ENCODE measurements at places on chromosomes 4 and X.

DNA sequence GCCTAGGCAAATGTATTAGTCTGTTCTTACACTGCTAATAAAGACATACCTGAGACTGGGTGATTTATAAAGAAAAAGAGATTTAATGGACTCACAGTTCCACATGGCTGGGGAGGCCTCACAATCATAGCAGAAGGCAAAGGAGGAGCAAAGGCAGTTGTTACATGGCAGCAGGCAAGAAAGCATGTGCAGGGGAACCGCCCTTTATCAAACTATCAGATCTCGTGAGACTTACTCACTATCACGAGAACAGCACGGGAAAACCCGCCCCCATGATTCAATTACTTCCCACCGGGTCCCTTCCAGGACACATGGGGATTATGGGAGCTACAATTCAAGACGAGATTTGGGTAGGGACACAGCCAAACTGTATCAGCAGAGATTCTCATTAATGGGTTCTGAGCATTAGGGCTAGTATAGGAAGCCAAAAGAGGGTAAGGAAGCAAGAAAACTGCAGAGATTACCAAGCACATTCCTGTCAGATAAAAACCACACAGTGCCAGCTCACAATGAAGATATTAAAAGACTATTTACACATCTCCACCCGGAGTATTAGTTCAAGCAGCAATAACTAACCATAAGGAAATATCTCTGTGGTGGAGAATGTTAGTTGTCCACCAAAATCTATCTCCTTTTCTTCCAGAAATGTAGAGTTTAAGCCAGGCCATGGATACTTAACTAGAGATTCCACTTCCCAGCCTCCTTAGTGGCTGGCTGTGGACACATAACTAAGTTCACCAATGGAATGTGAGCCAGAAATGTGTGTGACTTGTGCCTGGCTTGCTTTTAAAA, 61.2 kb upstream of the HOPX start:
- no peak for DNase-seq

DNA sequence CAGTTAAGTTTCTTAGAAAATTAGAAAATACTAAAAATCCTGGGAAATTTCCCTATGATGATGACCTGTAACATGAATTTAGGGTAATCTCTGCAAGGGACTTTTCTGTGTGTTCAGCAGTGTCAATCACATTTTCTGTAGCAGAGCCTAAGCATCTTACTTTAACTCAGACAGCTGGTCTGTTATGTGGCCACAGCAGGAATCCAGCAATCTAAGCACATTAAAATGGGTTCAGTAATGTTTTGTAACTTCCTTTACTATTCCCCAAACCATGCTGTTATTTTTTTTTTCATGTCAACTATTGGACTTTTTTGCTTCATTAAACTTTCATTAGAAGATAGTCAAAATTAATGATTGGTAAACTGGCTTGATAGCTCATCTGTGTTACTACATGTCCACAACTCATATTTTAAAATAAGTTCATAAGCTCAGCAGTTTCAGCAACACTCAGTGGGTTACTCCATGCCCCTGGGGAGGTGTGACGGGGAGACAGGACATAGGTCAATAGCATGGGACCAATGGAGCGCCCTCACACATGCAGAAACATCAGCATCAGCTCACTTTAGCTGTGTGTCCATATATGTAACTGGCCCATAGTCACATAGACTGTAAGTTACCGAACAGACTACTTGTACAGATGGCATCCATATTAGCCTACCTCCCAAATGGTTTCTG, 168.0 kb upstream of the PACRGL start:
- no peak for DNase-seq

GRCh38 chrX:71366674-71367256, 608 bp downstream of the TAF1 start:
- peak; percentile 5 for DNase-seq

DNA sequence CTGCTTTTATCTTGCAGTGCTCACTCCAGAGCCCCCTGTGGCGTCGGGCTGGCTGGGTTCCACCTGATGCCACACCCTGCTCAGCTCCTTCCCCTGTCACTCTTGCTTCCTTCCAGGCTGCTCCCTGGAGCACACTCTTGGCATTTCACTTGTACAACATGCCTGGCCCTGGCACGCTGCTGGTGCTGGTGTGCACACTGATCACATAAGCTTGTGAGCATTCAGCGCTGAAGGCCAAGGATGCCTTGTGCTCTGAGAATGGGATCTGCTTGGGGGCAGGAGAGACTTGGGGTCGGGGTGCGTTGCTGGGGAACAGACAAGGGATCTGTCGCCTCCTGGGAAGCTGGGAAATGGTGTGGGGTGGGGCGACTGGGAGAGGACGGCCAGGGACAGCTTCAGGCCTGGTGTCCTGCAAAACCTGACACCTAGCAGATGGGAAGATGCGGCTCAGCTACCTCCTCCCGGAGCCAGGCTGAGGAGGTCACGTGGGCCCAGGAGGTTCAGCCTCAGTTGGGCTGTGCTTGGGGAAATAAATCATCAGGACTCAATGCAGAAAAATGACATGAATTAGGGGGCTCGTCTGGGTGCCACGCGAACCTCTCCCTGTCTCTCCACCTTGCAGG, 108.5 kb downstream of the PHKA2 start:
- DNase-seq = no peak

GRCh38 chr4:40247350-40247749, 50.5 kb downstream of the RHOH start:
- DNase-seq = peak; percentile 44

GRCh38 chrX:133994576-133994975, 9.2 kb upstream of the GPC3 start:
- no peak for DNase-seq

DNA sequence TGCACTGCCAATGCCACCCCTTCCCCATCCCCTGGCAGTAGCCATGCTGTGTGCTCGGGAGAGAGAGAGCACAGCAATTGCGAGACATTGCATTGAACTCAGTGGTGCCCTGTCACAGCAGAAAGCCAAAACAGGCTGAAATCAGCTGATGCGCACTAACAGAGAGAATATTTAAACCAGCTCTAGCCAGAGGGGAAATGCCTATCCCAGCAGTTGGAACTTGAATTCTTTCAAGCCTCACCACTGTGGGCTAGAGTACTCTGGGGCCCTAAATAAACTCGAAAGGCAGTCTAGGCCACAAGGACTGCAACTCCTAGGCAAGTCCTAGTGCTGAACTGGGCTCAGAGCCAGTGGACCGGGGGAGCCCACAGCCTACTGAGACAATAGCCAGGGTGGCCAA, 17.7 kb upstream of the RP2 start:
- no peak for DNase-seq

- no peak for DNase-seq
Measured at GRCh38 chr4:104494822-104495559, at the start of gene CXXC4. Gene CXXC4 (minus strand): TSS chr4:104494894. CDS start chr4:104491802, 3,092 bp downstream.

- no peak for DNase-seq
Measured at GRCh38 chr4:7807351-7807921, 132.2 kb downstream of the AFAP1 start.

DNA sequence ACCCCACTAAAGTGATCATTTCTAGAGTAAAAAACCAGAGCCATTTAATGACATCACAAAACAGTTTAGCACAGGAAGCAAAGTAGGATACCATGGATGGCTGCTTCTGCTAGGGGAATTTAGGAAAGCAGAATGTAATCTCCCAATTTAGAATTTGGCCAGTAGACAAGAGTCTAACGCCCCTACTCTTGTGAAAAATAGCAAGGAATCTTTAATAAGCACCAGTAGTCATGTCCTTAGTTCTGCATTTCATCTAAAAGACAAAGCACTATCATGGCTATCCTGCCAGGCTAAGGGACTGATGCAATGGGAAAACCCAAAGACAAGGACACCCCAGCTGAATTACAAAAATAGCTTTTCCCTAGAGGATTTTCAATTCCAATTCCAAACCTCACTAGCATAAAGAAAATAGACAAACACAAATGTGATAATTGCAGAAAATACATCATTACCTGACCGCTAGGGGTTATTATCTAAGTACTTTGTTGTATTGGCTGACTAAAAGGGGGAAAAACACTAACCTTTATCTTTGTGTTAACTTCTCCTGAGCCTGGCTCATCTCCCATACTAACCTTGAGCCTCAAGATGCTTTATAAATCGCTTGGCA, 2.6 kb upstream of the AMMECR1 start:
- no peak for DNase-seq

GRCh38 chr4:142845293-142846107, 601 bp downstream of the INPP4B start:
- DNase-seq = no peak

- DNase-seq = no peak
Measured at GRCh38 chr4:155609455-155610059, 57.1 kb upstream of the GUCY1A1 start.

GRCh38 chr4:87651941-87652340, 1.9 kb downstream of the DMP1 start:
- no peak for DNase-seq

GRCh38 chr4:175998782-175999181, 66.9 kb upstream of the WDR17 start:
- DNase-seq = no peak

DNA sequence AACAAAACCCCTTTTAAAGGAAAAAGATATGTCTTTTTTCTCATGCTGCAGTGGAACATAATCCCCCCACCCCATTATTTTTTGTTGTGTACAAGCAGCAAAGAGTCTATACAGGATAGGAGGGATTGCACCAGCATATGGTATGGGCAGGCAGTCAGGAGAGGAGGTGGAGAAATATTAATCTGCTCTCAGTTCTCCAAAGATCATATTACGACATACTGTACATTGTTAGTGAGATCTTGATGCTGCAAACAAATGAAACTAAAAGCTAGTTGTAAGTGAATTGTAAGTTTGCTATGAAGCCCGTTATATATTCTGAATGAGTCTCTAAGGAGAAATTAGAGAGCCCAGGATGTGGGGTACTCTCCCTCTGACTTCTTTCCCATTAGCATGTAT, 75.3 kb downstream of the RAPGEF2 start:
- no peak for DNase-seq

- DNase-seq = no peak
Measured at GRCh38 chr4:67869580-67870190, 14.1 kb downstream of the TMPRSS11D start.

DNA sequence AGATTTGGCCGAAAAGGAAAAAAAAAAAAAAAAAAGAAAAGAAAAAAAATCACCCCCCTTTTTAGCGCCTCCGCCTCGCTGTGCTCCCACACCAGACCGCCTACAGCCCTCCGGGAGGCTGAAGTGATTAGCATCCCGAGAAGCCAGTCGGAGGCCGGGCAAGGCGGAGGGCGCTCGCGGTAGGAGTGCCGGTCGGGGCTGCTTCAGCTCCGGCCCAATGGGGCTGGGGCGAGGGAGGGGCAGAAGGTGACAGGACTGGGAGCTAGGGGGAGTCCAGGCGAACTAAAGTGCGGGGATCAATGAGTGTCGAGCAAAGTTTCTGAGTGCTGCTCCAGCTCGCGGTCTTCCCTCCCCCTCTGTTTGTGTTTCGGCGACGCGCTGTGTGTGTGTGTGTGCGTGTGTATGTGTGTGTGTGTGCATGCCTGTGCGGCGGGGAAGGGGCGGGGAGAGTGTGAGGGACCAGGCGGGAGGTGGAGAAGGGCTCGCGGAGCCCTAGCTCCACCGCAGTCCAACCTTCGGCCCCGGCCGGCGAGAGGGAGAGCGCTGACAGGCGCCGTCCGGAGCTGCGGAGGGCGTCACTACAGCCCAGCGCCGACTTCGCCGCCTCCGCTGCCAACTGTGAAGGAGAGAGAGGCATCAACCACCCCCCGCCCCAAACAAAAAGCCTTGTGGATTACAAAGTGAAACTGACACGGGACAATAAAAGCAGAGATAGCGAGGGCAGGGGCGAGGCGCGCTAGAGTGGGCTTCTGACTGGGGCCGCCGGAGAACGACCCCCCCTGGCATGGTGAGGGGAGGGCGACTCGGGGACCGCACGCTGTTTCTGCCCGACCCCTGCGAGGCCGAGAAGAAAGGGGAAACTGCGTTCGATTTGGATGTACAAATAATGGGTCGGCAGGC, at the start of gene FAT4:
Gene FAT4 (plus strand): TSS at position 280 of the 900 bp plus-strand sequence. CDS start 1,457 bp downstream, outside the sequence.
- no peak for DNase-seq

GRCh38 chr4:65344278-65344825, 325.9 kb downstream of the EPHA5 start:
- no peak for DNase-seq

DNA sequence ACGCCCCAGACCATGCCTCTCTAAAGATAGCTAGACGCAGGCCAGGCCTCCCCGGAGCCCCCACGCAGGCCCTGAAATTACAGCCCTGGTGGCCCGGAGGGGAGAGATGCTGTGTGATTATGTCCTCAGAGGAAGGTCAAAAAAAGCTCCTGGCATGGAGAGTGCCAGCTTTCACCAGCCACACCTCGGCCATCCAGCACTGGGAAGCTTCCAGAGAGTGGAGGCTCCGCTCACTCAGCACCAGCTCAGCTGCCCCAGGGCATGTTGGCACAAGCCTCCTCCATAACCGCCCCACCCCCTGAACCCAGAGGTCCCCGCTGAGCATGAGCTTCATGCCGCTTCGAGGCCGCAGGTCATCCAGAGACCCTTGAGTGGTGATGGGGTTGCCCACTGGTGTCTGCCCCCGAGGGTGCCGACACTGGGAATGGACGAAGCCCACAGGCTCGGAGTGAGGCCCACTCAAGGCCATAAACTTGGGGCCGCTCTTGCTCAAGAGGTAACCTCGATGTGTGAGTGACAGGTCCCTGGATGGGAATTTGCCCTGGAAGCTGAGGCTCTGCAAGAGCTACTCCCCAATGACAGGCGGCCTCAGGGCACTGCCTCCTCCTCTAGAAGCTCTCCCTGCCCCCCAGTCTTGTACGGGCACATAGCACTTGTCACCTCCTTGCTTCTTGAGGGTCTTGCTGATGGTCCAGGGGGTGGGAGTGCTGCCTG, 4.4 kb upstream of the BGN start:
- DNase-seq = no peak

DNA sequence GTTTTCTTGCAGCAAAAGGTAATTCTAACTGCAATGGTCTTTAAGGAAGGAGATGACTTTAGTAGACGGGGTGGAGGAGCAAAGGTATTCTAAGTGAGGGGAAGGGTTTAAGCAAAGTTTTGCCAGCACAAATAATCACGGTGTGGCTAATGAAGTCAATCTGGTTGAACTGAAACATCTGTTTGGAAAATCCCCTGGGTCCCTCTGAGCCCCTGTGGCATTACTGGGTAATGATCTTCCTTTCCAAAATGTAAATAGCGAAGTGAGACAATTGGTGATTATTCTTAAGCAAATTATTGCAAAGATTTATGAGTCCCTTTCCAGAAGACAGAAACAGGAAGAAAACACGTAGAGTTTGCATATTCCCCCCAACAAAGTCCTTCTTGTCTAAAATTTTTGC, 47.2 kb downstream of the FGFBP1 start:
- no peak for DNase-seq

GRCh38 chr4:189828081-189828697, 112.5 kb upstream of the FRG1 start:
- DNase-seq = no peak

- no peak for DNase-seq
Measured at GRCh38 chrX:6904156-6904555, 243.4 kb upstream of the STS start.

DNA sequence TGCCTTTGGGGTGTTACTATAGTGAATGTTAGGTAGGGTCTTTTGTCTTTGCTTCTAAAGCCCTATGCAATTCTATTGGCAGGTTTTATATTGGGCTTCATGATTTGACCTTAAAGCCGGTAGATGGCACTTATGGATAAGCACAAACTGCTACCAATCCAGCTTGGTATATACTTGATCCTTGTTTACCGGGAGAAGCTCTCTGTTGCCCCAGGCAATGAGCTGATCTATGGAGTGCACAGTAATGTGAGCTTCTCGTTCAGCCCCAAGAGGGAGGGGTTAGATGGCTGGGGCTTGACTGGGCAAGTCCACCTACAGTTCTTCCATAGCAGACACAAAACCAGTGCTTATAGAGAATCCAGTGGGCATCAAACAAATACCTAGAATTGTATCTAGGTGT, 287.2 kb upstream of the CT83 start:
- no peak for DNase-seq

GRCh38 chr4:136900696-136901095, 631.6 kb downstream of the PCDH18 start:
- no peak for DNase-seq

- no peak for DNase-seq
Measured at GRCh38 chrX:10126044-10126443, 30.7 kb upstream of the CLCN4 start.
